Adipocyte (in vitro differentiated cells): ENCODE measurements at places on chromosomes 7 and 10.

GRCh38 chr7:37759526-37759925 is 76.0 kb downstream of the GPR141 start:
- DNase-seq = no peak

DNA sequence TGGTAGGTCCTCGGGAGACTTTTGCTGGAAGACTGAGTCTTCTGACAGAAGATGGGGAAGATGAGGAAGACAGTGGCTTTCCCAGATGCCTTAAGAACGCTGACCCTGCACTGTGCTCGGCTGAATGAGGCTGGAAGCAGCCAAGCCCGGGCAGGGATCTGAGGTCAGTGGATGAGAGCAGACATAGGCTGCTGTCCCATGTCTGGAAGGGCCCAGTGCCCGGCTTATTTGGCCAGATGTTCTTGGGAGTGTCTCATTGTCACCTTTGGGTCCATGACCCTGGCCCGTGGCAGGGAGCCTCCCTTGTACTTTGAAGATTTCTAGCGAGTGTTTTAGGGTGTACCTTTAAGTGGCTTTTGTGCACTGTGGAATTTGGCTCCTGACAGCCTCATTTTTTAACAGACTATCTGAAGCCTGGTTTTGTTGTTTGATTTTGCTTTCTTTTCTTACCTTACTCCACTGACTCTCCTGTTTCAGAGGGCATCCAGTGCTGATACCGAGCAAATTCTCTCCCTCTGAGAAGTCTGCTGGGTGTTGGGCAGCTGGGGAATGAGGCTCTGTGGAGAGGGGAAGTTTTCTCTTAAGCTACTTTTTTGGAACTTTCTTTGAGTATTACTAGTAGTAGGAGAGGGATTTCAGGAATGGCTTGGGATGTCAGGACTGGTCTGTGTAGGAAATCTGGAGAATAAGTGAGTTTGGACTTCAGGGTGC is 61.4 kb downstream of the CREB5 start:
- DNase-seq = no peak

- DNase-seq = no peak
Measured at GRCh38 chr10:121240556-121240955, 357.7 kb downstream of the FGFR2 start.

DNA sequence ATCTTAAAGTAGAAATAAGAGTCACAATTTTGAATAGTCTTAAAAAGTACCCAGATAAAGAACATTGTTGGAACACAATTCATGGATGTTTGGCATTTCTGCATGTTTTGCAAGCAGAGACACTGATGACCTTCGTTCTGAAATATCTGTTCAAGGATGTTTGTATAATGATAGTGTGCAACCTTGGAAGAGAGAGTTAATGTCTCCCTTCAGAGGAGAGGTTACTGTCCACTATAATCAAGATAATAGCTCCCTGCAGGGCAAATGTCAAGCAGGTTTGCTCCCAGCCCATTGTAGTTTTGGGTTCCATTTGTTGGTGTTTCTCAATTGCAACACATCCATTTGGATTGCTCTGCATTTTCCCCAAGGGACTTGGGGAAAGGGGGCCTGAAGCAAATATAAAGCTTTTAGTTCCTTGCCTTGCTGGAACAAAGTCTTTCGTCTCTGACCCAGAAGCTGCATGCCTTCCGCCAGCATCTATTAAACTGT is 45.2 kb downstream of the COL1A2 start:
- peak; percentile 43 for DNase-seq

DNA sequence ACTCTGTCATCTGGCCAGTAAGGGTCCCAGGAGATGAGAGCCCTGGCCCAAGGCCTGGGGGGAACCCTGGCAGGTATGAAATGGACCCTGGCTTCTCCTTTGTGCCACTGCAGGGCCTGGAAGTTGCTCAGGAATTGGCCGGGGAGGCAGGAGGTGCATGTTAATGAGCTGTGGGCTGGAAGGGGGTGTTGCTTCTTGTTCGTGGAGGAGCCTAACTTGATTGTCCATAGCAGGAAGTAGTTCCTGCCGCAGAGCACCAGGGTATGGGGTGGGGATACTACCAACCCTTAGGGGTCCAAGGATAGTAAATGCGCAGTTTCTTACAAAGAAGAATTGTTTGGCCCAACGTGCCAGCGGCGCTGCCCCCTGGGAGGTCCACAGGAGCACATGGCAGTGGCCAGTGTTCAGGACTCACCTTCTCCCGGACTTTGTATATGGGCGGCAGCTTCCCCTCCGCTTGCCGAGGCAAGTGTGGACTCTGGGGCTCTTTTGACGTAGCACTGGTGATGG is 21.5 kb downstream of the TEX36 start:
- no peak for DNase-seq
